ENCODE measurements at places on chromosomes 2 and 18.

GRCh38 chr18:24039671-24040070 lies 25.1 kb downstream of the TTC39C start:
- no peak for DNase-seq

GRCh38 chr2:58731488-58731869 lies 490.4 kb upstream of the FANCL start:
- DNase-seq: no peak

- DNase-seq: peak; percentile 71
These were observed 7.5 kb upstream of the RNF144A start for GRCh38 chr2:6909431-6910385.

DNA sequence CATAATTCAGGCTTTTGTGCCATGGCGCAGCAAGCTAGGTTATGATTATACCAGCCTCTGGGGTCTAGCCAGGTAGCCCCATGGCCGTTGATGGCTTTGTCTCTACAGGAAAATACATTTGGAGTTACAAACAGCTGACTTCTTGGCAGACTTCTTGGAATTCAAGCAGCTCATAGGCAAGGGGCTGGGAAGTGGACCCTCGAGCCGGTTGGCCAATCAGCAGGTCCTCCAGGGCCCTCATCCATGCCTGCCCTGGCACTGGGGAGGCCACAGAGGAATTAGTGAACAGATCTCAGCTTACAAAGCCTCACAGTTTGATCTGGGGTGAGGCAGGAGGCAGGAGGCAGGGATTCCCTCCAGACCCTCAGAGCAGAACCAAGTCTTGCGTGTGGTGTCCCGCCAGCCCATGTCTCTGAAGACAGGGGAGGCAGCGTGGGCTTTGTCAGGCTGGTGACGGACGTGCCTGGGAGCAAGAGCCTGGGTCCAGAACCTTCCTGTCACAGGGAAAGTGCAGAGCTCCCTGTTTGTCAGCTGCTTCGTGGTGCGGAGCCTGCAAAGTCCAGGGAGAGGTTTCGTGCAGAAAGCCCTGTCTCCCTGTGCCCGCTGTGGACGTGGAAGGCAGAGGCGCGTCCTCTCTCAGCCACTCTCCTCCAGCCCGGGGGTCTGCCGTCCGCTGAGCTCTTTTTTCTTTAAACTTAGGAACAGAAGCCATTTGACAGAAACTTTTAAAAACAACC lies 131.7 kb downstream of the KLHL29 start:
- no peak for DNase-seq

GRCh38 chr18:22827216-22827615 lies 105.9 kb upstream of the RBBP8 start:
- no peak for DNase-seq

DNA sequence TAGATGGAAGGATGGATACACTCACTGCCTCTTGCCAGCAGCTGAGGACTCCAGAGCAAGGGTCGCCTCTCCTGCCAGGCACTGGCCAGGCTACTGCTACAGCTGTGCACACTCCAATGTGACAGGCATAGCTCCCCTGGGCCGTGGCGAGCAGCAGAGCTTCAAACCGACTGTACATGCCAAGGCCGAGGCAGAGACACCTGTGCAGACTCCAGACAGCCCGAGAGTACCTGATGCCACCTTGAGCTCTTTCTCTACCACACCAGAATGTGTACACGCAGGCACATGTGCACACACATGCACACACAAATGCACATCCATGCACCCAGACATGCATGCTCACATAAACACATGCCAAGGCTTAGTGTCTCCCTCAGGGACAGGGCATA lies 508.3 kb upstream of the MYT1L start:
- no peak for DNase-seq

DNA sequence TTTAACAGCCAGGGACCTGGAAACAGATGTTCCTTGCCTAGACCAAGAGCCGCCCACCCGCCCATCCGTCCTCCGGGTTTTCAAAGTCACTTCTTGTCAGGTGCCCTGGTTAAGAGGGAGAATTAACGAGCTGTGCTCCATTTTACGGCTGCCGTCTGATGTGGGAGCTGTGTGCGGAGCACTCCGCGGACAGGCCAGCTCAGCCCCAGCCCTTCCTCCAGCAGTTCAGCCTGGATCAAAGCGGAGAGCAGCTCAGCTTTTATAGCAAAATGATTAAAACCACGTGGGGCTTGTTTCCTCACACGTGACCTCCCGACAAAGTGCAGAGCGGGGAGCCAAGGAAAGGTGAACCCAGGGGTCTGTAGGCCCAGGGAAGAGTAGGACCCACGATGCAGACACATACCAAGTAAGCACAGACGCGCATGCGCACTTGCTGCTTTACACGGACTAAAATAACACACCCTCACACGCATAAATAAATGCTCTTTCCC lies 46.1 kb upstream of the PKDCC start:
- no peak for DNase-seq
